ENCODE measurements at places on chromosomes 12 and 14.

- no peak for DNase-seq
Measured at GRCh38 chr12:175250-175649, 38.7 kb downstream of the SLC6A12 start.

GRCh38 chr14:88940671-88941070 is 116.2 kb downstream of the TTC8 start:
- no peak for DNase-seq

- DNase-seq: no peak
Measured at GRCh38 chr12:126067626-126068329, 1002.5 kb downstream of the AACS start.

- DNase-seq: no peak
Measured at GRCh38 chr14:44029933-44030332, 477.1 kb downstream of the FSCB start.

DNA sequence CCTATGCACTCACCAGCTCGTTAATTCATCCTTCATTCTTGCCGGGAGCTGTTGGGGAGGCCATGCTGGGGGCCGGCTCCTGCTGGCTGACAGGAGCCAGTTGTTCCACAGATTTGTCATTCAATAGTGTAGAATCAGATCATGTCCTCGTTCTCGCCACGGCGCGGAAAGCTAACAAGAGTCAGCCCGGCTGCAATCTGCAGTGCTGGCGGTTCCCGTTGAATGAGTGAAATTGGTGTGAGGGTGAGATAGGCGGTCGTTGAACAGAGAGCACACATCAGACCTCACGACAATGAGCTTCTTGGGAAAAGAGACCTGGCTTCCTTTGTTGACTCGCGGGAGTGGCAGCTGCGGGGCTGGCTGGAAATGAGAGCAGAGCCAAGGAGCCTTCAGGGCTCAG is 57.5 kb downstream of the KIF26A start:
- no peak for DNase-seq

All from inflammatory macrophage (primary cell).